ENCODE measurements at places on chromosomes 5 and 9.

DNA sequence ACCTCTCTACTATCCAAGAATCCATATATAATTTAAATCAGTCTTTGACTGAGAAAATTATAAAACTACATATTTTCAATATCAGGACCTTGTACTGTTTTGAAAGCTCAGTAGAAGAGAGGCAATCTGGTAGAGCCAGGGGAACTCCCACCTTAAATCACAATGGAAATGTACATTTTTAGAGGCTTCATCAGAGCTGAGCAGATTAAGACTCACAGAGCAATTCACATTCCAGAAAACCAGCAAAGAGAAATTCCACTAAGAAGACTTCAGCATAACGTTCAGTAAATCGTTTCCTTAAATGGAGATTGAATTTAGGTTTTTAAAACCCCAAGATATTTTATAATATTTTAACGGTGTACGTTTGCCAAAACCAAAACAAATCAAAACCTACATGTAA, 227.8 kb upstream of the TRPM3 start:
- no peak for DNase-seq

GRCh38 chr9:111588846-111589245, 10.6 kb downstream of the PTGR1 start:
- no peak for DNase-seq

GRCh38 chr5:171340491-171340890, 31.4 kb downstream of the TLX3 start:
- DNase-seq, result no peak

- DNase-seq, result no peak
Measured at GRCh38 chr9:104025945-104026344, 68.2 kb upstream of the SMC2 start.

GRCh38 chr9:38205279-38205678, 136.3 kb upstream of the SHB start:
- no peak for DNase-seq

DNA sequence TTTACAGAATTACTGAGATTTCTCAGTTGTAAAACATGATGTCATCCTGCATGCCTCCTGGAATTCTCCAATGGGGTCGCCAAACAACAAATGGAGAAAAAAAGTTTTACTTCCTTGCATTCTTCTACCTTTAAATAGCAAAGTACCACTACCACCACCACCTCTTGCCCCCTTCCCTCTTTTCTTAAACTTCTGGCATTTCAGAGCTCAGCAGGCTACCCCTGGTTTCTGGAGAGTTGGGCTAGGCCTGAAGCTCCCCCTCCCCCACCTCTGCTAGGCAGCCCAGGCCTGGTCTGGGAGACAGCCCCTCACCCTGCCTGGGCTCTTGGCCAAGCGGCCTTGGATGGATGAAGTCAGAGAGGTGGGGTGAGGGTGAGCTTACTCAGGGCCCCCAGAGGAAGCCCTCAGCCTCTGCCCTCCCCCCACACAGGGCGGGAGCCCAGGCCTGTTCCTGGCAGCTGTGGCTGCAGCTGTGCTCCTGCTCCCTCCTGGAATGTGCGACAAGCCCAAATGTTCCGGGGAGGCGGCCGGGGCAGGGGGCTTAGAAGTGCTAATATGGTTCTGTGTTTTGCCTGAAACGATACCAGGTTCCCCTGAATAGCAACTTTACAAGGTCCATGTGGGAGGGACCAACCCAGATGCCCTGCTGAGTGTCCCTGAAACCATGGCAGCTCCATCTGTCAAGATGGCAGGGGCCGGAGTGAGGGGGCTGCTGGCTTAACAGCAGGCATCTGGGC, 6.0 kb upstream of the CCIN start:
- no peak for DNase-seq

DNA sequence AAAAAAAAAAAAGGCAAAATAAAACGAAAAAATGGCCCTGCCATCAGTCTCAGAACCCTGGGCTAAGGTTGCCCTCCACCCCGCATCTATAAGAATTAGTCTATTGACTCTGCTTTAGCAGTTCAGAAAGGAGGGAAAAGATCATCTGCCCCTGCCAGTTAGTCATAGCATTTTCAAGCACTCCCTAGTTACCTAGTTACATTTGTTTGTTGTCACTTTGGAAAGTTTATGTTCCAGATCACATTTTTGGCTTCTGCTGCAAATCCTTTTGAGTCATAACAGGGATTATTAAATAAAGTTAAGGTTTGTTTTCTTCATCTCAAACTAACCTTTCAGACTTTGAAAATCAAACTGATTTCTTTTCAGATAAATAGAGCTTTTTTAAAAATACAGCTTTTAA, 52.1 kb downstream of the AQP7 start:
- no peak for DNase-seq

- no peak for DNase-seq
Measured at GRCh38 chr5:159178978-159179377, 30.4 kb downstream of the RNF145 start.

DNA sequence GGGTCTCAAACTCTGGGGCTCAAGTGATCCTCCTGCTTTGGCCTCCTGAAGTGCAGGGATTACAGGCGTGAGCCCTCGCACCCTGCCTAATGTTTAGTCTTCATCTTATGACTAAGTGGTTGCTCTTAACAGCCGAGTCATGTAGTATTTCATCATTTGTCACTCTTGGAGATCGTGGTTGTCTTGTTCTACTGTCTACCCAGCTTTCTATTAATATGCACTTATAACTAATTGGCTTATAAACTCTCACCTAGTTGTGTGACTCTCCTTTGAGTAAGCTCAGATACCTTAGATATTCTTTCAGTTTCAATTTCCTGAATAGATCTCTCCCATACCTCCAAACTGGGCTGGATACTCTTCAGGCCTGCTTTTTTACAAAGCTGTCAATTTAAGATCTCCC, 19.9 kb downstream of the SLC44A1 start:
- no peak for DNase-seq

GRCh38 chr9:93974151-93974550, 19.0 kb upstream of the BARX1 start:
- no peak for DNase-seq

GRCh38 chr9:81373294-81373693, 316.1 kb downstream of the TLE1 start:
- no peak for DNase-seq

GRCh38 chr9:93098236-93098946, 2.4 kb downstream of the CARD19 start:
- no peak for DNase-seq

DNA sequence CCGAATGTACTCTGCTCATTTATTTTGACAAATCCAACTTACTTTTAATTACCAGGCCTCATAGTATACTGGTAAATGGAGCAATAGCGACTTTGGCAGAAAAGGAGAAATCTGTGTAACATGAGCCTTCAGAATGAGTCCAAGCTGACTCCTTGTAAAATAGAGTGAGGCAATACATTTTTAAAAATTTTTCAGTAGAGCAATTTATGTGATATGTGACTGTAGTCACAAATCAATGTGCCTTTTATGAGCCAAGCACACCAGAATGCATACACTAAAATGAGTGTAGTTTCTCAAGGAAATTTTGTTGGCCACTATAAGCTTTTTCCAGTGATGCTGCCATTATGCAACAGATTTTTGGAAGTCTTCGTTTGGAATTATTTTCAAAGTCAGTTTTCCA, 73.8 kb downstream of the SNCAIP start:
- DNase-seq, result no peak

DNA sequence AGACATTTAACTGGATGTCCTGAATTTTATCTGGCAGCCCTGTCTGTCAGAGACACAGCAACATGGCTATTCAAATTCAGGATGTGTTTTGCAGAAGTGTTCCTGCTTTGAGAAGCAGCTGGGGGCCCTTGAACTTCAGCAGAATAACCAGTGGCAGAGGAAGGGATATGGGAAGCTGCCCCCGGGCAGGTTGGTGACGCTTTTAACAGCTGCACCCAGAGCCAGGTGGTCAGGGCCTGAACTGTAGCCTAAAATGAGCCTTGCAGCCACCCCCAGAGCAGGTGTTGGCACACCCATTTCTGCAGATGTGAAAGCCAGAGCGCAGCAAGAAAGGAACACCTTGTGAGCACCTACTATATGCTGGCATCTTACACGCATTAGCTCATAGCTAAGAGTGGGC, 128.7 kb upstream of the BOD1 start:
- DNase-seq, result no peak

DNA sequence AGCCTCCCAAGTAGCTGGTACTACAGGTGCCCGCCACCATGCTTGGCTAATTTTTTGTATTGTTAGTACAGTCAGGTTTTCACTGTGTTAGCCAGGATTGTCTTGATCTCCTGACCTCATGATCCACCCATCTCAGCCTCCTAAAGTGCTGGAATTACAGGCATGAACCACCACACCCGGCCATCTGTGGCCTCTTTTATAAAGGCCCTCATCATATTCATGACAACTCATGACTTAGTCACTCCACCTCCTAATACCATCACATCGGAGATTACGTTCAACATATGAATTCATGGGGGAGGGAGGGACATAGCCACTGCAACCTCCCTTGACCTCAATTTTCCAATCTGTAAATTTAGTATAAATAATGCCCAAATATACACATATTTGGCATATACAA, 27.2 kb upstream of the PLCXD3 start:
- DNase-seq, result no peak

All from cortex of kidney (tissue), 1 donor.